Stimulated activated CD4-positive, alpha-beta T cell treated with anti-CD3 and anti-CD28 coated beads, Interleukin-15, amount 100 ng/mL, for 24 hours (primary cell): ENCODE measurements at places on chromosomes 13 and 19.

GRCh38 chr13:77056382-77056781, 29.4 kb upstream of the FBXL3 start:
- no peak for DNase-seq

GRCh38 chr13:107203146-107203847, 635.4 kb upstream of the ARGLU1 start:
- no peak for DNase-seq

GRCh38 chr13:112716841-112717520, 27.1 kb downstream of the ATP11A start:
- DNase-seq, result no peak

DNA sequence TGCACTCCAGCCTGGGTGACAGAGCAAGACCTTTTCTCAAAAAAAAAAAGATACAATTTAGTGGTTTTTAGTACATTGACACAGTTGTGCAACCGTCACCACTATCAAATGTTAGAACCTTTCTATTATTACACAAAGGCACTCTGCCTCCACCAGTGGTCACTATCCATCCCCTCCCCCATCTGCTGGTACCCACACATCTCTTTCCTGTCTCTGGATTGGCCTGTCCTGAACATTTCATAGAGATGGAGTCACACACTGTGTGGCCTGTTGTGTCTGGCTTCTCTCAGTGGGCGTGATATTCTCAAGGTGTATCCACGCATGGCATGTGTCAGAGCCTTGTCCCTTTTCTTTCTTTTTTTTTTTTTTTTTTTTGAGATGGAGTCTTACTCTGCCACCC, 11.2 kb downstream of the KDM4B start:
- no peak for DNase-seq

DNA sequence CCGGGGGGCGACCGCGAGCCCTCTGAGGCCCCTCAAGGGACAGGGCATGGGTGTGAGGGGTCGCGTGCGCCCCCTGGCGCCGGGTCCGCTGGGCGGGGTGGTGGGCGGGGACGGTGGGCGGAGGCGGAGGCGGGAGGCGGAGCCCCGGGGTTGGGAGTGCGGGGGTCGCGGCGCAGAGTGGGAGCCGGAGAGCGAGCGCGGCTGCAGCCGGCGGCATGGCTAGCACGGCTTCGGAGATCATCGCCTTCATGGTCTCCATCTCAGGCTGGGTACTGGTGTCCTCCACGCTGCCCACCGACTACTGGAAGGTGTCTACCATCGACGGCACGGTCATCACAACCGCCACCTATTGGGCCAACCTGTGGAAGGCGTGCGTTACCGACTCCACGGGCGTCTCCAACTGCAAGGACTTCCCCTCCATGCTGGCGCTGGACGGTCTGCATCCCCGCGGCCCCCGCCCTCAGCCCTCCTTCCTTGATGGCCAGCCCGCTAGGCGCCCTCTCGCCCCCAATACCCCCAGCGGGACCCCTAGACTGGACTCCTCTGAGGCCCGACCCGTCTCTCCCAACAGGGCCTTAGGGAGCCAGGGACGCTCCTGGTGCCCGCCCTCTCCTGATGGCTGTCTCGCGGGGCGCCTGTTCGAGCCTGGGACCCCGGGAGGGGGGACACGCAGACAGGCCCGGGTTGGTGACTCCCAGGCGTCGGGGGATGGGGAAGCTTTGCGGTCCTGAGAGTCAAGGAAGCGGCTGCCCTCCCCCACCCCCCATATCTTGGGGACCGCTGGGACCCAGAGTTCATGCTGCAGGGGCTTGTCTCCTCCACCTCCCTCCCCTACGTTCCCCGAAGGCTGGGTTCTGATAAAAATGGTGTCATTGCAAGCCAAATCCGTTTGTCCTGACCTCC, at the start of gene CLDN10:
Gene CLDN10, plus strand, starts transcription at position 182 of the 903 bp plus-strand sequence. Its CDS starts 34 bp downstream, at position 216.
- peak; percentile 19 for DNase-seq

GRCh38 chr19:47267350-47267759, 7.3 kb upstream of the INAFM1 start:
- DNase-seq, result no peak

- DNase-seq, result no peak
Measured at GRCh38 chr19:46718934-46719622, 2.2 kb upstream of the PRKD2 start.

DNA sequence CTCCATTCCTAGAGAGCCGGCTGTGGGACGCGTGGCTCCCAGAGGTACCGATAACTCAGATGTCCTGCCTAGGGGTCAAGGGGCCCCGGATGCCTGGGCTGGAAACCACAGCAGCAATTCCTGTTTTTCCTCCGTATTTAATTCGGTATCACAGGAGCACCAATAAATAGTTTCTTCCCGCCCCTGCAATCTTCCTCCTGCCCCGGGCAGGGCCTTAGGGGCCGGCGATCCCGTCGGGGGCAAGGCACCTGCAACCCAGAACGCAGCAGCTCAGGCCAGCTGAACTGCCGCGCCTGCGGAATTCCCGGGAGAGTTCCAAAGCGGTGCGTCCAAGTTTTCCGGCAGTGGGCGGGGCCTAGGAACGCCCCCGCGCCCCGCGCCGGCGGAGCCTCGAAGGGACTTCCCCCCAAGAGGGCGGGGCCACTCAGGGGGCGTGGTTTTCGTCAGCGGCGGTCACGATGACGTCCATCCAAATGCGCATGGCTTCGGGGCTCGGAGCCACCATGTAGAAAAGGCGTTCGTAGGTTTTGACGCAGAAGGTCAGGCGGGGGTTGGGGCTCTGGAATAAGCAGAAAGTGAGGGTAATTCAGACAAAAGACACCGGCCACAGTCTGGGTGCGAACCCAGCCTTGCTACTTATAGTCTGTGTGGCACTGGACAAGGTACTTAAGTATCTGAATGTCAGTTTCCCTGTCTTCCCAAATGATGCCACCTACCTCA, 9.7 kb upstream of the LYPD3 start:
- peak; percentile 96 for DNase-seq

- no peak for DNase-seq
Measured at GRCh38 chr19:53147645-53148044, 11.2 kb downstream of the ZNF347 start.
